ENCODE measurements at places on chromosomes 11 and 22.

DNA sequence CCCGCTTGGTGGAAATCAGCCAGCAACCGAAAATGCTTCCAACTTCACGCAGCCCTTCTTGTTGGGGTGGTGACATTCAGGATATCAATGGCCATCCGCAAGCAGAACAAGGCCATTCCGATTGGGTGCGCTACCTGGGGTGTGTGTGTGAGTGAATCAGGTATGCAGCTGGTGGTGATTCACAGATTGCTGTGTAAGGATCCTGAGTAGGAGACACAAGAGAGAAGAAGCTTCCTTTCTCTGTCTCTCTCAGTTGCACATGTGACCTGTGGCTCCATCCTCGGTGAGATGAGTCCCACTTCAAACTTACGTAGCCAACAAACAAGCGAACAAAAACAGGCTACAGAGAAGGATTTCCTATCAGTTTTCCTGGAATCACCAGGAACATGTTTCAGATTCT, 9.6 kb upstream of the TMEM184B start:
- peak overlapping the region; percentile 70 for H3K27ac ChIP-seq
- H3K36me3 ChIP-seq: no peaks in the 10 kb centered on the region
- H3K4me1 ChIP-seq: peaks cover 7% of the 10 kb centered on the region

DNA sequence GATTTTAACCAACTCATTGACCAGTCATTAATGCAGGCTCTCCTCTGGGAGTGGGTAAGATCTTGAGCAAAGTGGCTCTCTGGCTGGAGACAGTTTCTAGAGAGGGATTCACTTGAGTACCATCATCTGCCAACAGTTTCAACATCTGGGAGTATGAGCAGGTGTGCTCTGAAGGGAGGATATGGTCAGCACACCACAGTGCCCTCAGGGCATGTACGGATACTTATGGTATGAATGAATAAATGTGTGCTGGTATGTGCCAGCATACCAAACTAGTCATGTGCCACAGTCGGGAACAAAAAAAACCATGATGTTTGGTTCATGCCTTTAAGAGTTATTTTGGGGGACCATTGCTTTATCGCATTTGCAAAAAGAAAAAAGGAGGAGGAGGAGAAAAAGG, 1197.5 kb upstream of the TENM4 start:
- H3K36me3 ChIP-seq: no peaks in the 10 kb centered on the region
- H3K27ac ChIP-seq: no peak overlapping the region
- no peaks in the 10 kb centered on the region for H3K4me1 ChIP-seq
- DNase-seq: no peak
- H3K27me3 ChIP-seq: no peaks in the 10 kb centered on the region
- H3K4me3 ChIP-seq: no peak overlapping the region

DNA sequence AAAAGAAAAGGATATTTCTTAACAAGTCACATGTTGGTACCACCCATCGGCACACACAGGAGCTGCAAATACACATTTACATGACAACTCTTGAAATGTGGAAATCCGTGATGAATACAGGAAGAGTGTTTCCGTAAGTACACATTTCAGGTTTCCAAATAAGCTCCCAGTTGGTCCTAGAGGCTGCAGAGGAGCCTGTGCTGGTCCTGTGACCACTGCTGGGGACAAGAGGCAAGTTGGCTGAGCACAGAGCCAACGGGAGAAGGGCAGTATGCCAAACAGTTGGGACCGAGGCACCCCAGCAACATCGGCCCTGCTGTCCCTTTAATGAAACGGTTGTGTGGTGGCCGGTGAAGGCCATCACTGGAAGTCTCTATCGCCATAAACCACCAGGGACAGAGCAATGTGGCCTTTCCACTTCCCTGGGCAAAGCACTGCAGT, 38.5 kb upstream of the ARFGAP3 start:
- no peak overlapping the region for H3K4me3 ChIP-seq
- DNase-seq: no peak
- H3K27me3 ChIP-seq: no peaks in the 10 kb centered on the region
- H3K36me3 ChIP-seq: peaks cover 21% of the 10 kb centered on the region
- H3K4me1 ChIP-seq: peaks cover 8% of the 10 kb centered on the region

- H3K36me3 ChIP-seq: no peaks in the 10 kb centered on the region
- no peak overlapping the region for H3K4me3 ChIP-seq
- no peaks in the 10 kb centered on the region for H3K27me3 ChIP-seq
- H3K27ac ChIP-seq: no peak overlapping the region
Observed at GRCh38 chr11:130890039-130890745, 26.1 kb downstream of the SNX19 start.

GRCh38 chr22:21446827-21447690, 20.1 kb upstream of the TMEM191C start:
- H3K4me1 ChIP-seq: no peaks in the 10 kb centered on the region
- H3K36me3 ChIP-seq: no peaks in the 10 kb centered on the region
- H3K4me3 ChIP-seq: no peak overlapping the region
- H3K27me3 ChIP-seq: no peaks in the 10 kb centered on the region

DNA sequence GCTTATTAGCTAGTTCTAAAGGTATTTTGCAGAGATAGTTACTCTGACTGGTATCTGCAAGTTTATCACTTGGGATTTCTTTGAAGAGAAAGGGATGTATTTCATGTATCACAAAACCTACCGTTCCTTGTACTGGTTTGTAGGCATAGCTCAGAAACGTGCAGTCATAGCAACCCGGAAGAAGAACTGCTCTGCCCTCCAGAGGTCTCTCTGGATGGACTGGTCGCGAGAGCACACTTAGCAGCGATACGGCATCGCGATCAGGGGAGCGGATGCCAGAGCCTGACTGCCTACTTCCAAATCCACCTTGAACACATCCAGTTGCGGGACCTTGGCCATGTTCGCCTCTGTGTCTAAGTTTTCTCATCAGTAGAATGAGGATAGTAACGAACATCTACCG, 143.3 kb downstream of the WNT7B start:
- DNase-seq: no peak
- H3K4me1 ChIP-seq: no peaks in the 10 kb centered on the region
- no peak overlapping the region for H3K27ac ChIP-seq

GRCh38 chr11:18748766-18749365, 22.9 kb upstream of the IGSF22 start:
- H3K4me3 ChIP-seq: no peak overlapping the region
- no peaks in the 10 kb centered on the region for H3K4me1 ChIP-seq
- DNase-seq: no peak

Measured in left lung (tissue), 14 donors.